Activated CD4-positive, alpha-beta T cell treated with anti-CD3 and anti-CD28 coated beads for 24 hours (primary cell): ENCODE measurements at places on chromosomes 11 and 22.

DNA sequence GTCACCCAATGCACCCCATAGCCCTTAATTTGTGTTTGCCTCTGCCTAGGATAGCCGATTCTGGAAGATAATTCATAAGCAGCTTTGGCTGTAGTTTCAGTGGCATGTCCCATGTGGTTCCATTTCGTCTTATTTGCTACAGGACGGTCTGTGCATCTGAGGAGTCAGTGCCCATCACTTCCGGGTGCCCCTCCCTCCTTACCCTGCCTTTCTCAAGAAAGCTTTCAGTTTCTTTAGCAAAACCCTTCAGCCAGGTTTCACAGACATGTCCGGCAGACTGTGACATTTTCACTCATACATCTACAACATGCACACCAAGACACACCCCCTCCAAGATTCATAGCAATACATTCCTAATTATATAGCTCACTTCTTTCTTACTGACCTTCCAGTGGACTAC, 14.3 kb downstream of the TP53AIP1 start:
- DNase-seq, result no peak

GRCh38 chr22:36289406-36289870, 36.5 kb downstream of the APOL1 start:
- DNase-seq, result no peak

DNA sequence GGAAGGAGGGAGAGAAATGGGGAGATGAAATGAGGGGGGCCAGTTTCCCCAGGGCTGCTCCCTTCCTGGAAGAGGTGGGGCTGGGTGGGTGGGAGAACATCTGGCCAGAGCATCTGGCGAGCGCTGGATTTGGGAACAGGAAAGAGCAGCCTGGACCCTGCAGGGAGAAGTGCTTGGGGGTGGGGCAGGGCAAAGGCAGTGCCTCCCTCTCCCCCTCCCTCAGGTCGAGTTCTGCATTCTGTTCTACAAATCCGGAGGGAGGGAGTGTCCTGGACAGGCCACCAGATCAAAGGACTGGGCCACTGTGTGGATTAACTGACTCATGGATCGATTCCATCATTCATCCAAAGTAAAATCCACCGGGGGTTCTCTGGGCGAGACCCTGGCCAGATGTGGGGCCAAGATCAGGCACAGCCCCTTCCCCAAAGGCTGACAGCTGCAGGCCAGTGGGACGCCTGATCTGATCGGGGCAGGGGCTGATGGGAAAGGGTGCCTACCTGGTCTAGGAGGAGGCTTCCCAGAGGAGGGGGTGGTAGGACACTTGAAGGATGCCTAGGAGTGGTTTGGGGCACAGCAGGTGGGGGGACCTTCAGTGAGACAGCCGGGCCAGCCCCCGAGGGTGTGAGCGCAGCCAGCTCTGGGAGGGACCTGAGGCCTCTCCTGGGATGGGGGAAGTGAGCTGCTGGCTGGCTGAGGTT, 57.5 kb downstream of the CACNA1I start:
- no peak for DNase-seq

DNA sequence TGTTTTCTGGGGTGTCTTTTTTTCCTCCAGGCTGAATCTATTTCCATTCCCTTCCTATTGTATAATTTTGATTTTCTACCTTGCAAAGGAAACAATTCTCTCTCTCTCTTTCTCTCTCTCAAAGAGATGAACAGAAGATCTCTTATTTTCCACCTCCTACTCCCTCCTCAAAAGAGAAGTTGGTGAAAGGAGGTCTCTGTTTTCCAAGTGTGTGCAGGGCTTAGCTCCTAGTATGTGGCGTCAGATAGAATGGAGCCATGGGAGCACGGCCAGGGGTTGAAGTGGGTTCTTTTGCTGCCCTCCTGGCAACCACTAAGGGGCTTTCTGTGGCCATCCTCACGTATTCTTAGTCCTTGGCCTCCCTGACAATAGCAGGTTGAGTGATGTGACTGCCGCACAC, 480 bp downstream of the TRIM34 start:
- DNase-seq, result no peak

GRCh38 chr11:123194337-123195187, 486 bp downstream of the CLMP start:
- DNase-seq, result no peak

DNA sequence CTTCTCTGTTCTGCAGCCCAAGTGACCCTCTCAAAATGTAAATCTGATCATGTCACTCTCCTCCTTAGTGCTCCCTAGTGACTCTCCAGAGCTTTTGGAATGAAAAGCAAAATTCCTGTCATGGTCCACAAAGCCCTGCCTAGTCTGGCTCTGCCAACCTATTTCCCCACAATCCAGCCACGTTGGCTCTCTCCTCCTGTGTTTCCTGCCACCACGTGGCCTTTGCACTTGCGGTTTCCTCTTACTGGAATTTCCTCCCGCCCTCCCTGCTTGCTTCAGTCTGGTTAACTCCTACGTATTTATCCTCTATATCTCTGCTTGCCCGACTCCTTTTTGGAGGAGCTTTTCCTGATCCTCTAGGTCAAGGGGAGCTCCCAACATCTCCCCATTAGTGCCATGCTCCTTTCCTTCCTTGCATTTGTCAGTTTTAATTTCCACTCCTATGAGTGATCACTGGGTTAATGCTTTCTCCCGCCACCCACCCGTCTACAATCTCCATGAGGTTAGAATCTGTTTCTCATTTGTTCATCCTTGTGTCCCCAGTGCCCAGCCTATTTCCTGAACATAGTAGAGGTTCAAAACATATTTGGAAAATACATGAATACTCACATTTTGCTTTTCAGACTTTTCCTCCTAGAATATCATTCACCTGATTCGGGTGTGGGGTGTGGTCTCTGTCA, 11.5 kb downstream of the NNMT start:
- no peak for DNase-seq

- DNase-seq, result no peak
These were observed 21.0 kb upstream of the UBASH3B start for GRCh38 chr11:122634501-122634900.

DNA sequence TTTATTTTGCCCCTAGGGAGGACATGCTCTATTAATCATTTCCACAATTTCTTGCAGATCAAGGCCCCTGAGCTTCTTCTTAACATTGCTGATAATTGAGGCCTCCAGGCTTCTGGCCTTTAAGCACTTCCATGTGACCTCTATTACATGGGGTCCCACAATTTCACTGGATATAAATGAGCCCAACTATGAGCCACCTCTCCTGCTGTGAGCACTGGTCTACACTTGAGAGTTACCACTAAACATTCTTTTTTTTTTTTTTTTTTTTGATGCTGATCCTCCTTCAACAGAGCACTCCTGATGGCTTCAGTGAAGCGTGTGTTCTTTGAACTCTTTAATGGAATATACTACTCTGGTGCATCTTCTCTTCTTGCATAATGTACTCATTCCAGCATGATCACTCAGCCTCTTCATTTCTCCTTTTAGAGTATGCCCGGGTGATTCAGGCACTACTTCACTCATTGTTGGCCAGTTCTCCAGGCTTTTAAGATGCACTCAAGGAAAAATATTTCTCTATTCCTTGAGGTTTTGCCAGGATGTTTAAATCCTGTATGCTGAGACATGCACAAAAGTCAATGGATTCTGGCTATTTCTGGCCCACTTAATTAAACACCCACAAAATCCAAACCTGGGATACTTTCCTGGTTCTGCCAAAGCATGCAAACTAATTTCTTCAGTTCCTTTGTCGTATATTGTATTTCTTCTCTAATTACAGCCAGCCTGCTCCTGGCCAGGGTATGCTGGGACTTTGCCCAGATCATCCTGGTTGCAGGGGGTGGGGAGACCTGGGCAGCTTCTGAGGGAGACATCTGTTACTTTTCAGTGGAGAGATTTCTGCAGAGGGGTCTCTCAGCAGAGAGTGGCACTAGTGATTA, 257.8 kb upstream of the LUZP2 start:
- no peak for DNase-seq

GRCh38 chr11:95072948-95073347, 6.2 kb downstream of the SRSF8 start:
- no peak for DNase-seq

DNA sequence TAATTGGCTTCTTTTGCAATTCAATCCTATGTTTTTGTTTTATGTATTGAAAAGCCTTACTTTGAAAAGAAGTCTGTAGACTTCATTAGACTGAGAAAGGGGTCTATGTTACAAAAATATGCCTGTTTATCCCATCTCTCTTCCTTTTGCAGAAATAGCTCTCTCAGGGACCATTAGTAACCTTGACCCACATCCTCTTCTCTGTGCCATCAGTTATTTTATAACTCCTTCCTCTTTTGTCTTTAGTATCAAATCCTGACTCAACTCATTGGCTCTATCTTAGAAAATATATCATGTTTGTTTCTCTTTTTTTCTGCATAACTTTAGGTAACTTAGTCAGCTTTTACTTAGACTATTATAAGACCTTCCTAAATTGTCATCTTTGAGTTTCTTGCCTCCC, 20.3 kb downstream of the ZC3H12C start:
- DNase-seq, result no peak

GRCh38 chr22:22371031-22371541, 126.5 kb downstream of the VPREB1 start:
- DNase-seq, result no peak

- DNase-seq, result no peak
These were observed 2074.4 kb upstream of the RAG2 start for GRCh38 chr11:38672445-38672844.

GRCh38 chr11:118565051-118565450, 680 bp downstream of the IFT46 start:
- DNase-seq, result no peak

DNA sequence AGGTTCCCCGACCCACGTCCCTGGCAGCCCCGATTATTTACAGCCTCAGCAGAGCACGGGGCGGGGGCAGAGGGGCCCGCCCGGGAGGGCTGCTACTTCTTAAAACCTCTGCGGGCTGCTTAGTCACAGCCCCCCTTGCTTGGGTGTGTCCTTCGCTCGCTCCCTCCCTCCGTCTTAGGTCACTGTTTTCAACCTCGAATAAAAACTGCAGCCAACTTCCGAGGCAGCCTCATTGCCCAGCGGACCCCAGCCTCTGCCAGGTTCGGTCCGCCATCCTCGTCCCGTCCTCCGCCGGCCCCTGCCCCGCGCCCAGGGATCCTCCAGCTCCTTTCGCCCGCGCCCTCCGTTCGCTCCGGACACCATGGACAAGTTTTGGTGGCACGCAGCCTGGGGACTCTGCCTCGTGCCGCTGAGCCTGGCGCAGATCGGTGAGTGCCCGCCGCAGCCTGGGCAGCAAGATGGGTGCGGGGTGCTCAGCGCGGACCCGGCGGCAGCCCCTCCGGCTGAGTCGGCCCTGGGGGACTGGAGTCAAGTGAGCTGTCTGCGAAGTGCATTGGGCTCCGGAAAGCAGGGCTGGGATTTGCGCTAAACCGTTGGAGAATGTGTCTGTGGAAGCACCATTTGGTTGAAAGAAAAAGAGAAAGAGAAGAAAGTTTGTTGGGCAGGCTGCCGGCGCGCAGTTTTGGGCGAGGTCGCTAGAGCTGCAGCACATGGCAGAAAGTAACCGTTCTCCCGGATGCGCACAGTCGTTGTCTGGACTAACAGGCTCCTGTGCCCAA, at the start of gene CD44:
Gene CD44, plus strand, starts transcription at position 229 of the 779 bp plus-strand sequence. Its CDS starts 133 bp downstream, at position 362.
- peak; percentile 56 for DNase-seq

- no peak for DNase-seq
These were observed 22.0 kb upstream of the CAT start for GRCh38 chr11:34416766-34417165.

DNA sequence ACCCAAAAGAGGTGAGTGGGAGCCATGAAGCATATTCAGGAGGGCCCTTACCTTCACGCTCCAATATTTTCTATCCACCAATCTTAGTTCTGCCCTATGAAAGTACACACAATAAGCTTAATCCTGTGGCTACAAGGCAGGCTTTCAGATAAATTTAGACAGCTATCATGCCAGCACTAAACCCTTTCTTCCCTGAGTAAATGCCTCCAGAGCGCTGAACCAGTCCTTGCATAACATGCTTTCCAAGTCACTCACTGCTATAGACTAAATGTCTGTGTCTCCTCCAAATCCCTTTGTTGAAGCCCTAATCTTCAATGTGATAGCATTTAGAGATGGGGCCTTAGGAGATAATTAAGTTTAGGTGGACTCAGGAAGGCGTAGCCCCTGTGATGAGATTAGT, 50.3 kb upstream of the FIBIN start:
- DNase-seq, result no peak

- DNase-seq, result no peak
These were observed 189.1 kb downstream of the IGLL1 start for GRCh38 chr22:23391022-23391421.

- no peak for DNase-seq
These were observed 37.0 kb upstream of the ACCSL start for GRCh38 chr11:44010789-44011251.

GRCh38 chr11:10742460-10743208, 8.4 kb upstream of the CTR9 start:
- no peak for DNase-seq

DNA sequence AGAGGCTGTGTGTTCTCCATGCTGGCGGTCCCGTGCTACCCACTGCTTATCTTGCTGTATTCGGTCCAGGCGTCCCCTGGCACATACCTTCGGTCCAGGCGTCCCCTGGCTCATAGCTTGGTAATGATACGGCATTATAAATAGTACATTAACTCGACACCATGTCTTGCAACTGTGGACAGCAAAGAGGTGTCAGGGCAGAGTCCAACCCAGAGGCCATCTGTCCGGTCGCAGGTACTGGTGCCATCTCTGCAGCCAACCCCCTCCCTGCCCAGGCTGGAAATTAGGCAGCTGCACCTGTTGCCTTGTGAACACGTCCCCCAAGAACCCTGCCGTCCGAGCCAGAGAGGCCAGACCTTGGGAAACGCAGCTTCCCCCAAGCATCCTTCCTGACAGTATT, 634.3 kb downstream of the BRD1 start:
- DNase-seq, result no peak

DNA sequence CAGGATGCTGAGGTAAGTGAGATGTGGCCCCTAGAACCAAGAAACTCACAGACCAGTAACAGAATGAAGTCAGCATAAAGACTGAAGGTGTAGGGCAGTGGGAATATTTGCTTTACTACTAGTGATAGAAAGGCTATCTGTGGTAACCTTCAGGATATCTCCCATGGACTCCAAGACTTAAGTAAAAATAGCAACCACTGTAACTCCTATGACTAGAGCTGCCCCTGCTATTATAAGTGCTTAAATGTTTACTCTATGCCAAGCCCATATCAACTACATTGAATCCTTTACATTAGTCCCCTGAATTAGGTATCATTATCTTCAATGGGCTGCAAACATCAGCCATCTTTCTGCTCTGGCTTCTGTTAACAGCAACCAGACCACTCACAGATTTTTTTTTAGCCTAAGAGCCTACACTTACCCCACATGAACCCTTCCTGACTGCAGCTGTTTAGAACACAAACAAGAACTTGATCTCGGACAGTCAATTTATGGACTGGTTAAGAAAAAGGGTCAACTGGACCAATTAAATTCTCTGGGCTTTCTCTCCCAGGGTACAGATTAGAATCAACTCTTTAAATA, 335.1 kb upstream of the API5 start:
- DNase-seq, result no peak

- no peak for DNase-seq
These were observed 162.6 kb downstream of the KIF18A start for GRCh38 chr11:27945348-27945747.

DNA sequence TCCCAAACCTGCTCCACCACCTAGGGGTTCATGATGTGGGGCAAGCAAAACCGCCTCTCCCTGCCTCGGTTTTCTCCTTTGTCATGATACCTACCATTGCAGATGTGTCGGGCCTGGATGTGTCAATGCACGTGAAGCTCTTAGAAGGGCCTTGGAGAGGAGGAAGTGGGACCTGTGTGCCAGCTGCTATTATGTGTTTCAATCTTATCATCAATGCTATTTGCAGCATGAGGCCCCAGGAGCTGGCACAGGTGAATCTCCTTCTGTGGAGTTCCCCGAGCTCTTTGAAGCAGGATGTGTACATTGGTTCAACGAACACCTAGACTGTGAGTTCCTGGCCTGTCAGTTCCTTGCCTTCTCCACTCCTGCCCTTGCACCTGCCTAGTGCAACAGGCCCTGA, 331.6 kb downstream of the CTTN start:
- DNase-seq, result no peak
